Natural killer cell treated with Interleukin-12 subunit alpha and Interleukin-12 subunit beta and Interleukin-15 and Interleukin-18, amount 100 ng/mL, for 72 hours (primary cell): ENCODE measurements at places on chromosomes 13 and 19. TPM values are rescaled to one million over a fixed set of nuclear protein-coding genes. Genes with fewer than 3 reads are reported as not detected.
A peak's percentile ranks its signal among the peaks of the same experiment; 100 is the strongest.

DNA sequence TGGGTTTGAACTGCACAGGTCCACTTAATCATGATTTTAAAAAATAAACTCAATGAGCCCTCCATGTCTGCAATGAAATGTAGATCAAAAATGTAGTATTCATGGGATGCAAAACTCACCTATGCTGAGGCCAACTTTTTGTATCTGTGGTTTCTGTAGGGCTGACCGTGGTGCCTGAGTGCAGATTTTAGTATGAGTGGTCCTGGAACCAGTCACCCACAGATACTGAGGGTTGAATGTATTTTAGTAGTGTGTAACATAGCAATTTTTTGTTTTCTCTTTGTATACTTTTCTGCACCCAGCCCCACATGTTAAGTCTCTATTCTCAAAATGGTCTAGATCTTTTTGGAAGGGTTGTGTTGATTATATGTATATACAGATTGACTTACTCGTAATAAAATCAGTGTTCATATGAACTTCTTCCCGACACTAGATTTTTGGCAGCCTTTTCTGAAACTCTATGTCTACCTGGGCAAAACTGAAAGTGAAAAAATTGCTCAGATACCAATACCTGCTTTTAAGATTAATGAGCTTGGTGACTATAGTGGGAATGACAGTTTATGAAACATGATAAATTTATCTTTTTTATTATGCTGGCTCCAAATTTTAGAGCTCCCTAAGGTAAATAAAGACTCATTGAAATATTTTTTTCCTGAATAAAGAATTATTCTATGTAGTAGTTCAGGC lies 51.6 kb downstream of the DNAJC15 start:
- no peak for DNase-seq
- H3K4me3 ChIP-seq, result no peak overlapping the region
- peaks cover 14% of the 10 kb centered on the region for H3K36me3 ChIP-seq

- H3K4me3 ChIP-seq, result no peak overlapping the region
- no peaks in the 10 kb centered on the region for H3K27me3 ChIP-seq
- peaks cover 41% of the 10 kb centered on the region for H3K36me3 ChIP-seq
- no peak overlapping the region for H3K27ac ChIP-seq
- no peak for DNase-seq
- H3K4me1 ChIP-seq, result no peaks in the 10 kb centered on the region
Observed at GRCh38 chr19:9354651-9355050, 8.2 kb upstream of the ZNF177 start.

DNA sequence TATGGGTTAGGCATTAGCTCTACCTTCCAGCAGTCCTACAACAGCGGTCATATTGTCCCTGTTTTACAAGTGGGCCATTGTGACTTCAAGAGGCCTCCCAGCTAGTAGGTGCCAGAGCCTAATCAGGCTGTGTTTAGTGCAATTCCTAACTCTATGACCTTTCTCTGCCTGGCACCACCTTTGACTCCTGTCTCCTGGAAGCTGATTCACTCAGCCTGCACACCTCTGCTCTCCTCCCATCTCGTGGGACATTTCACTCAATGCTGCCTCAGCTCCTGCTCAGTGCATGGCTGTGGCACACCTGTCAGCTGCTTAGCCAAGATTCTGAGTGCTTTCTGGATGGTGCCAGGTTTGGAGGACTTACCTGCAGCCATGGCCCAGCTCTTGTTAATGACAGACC lies 9.5 kb upstream of the GJB6 start:
- no peak overlapping the region for H3K4me3 ChIP-seq
- peaks cover 40% of the 10 kb centered on the region for H3K27me3 ChIP-seq
- H3K36me3 ChIP-seq, result no peaks in the 10 kb centered on the region
- H3K27ac ChIP-seq, result no peak overlapping the region

- H3K27me3 ChIP-seq, result no peaks in the 10 kb centered on the region
- H3K4me3 ChIP-seq, result no peak overlapping the region
- H3K36me3 ChIP-seq, result peaks cover 19% of the 10 kb centered on the region
Observed at GRCh38 chr19:8550070-8550469, 27.2 kb downstream of the MYO1F start.

The UFM1 gene
- total RNA-seq, result 71.0 TPM

DNA sequence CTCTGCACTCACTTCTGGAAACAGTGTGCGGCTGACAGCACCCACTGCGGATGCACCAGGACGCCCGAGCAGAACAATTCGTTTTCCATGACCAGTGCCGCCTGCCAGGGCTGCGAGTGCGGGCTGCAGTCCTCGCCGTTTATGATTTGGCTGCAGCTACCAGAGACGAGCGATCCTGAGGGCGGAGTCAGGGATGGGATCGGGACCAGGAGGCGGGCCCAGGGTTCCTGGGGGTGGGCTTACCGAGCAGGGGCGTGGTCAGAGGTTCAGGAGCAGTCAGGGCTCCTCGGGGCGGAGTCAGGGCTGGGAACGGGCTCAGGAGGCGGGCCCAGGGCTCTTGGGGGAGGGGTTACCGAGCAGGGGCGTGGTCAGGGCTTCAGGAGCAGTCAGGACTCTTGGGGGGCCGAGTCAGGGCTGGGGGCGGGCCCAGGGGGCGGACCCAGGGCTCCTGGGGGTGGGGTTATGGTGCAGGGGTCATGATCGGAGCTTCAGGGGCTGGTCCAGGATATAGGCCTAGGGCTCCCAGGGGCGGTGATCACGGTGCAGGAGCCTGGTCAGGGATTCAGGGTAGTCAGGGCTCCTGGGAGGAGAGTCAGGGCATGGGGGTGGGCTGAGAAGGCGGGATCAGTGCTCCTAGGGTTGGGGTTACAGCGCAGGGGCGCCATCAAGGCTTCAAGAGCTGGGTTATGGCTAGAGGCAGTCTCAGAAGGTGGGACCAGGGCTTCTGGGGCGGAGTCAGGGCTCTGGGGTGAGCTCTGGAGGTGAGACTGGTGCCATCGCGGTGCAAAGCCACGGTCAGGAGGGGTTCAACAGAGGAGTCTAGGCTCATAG lies 1.7 kb downstream of the KLK4 start:
- H3K36me3 ChIP-seq, result no peaks in the 10 kb centered on the region
- H3K4me1 ChIP-seq, result peaks cover 8% of the 10 kb centered on the region
- DNase-seq, result no peak

DNA sequence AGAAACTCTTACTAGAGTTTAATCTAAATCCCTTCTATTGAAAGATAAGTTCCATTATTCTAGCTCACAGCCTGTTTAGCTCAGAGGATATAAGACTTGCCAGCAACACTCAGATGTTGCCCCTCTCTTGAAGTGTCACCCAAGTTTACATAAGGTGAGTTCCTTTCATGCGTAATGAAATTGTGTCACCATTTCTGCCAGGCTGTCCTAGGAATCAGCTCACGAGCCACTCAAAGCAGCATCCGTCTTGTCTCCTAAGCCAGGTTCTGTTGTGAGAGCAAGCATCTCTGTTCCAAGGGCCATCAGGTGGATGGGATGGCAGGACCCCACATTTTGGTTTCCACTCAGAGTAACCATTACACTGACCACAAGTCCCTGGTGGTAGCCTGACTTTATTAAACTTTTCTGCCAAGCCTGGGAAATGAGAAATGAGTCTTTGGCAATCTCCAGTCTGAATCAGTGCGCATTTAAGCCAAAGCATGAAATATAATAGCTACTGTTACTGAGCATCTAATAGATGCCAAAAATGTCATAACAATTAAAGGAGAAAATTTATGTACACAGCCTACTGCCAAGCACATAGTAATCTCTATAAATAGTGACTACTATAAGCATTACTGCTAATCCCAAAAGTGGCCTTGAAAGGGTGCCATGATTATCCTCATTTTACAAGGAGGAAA lies 179.6 kb upstream of the MIR17HG start:
- no peak for DNase-seq
- no peak overlapping the region for H3K27ac ChIP-seq
- no peak overlapping the region for H3K4me3 ChIP-seq
- H3K27me3 ChIP-seq, result no peaks in the 10 kb centered on the region
- H3K36me3 ChIP-seq, result no peaks in the 10 kb centered on the region

The RNF113B gene
- total RNA-seq, result not detected

The ZNF180 gene
- total RNA-seq, result 9.2 TPM

DNA sequence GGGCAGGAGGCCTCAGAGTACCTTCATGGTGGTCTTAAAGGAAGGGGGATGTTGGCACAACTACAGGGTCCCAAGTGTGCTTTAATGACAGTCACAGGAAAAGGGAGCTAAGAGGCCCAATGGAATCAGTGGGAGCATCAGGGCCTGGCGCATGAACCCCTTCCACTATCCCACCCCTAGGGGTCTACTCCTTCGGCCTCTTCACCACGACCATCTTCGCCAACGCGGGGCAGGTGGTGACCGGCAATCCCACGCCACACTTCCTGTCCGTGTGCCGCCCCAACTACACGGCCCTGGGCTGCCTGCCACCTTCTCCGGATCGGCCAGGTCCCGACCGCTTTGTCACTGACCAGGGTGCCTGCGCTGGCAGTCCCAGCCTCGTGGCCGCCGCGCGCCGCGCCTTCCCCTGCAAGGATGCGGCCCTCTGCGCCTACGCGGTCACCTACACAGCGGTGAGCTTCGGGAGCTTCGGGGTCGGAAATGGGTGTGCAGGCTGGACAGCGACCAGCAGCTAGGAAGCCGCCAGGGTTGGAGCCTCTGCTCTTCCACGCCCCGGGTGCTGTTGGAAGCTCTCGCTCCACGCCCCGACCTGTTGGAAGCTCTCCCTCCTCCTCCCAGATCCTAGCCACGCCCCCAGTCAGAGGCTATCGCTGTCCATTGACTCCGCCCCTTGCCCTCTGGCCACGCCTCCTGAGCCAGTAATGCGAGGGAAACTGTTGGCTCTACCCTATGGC lies 6.0 kb downstream of the PLPPR2 start:
- H3K27me3 ChIP-seq, result no peaks in the 10 kb centered on the region
- H3K36me3 ChIP-seq, result no peaks in the 10 kb centered on the region
- DNase-seq, result no peak
- H3K4me3 ChIP-seq, result no peak overlapping the region

The LGALS4 gene
- total RNA-seq, result 1.6 TPM

DNA sequence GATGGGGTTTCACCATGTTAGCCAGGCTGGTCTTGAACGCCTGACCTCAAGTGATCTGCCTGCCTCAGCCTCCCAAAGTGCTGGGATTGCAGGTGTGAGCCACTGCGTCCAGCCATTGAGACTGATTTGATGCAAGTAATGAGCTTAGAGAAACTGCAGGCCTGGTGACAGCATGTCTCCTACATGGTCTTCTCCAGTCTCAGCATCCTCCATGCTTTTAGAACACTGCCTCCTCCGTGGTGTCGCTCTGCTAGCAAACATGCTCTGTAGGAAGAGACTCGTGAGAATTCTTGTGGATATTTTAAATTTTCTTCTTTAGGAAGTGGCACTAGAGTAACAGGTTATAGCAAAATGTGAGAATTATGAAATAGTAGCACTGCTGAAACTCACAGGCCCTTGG lies 37.1 kb downstream of the TPT1 start:
- peaks cover 10% of the 10 kb centered on the region for H3K4me1 ChIP-seq
- H3K27me3 ChIP-seq, result peaks cover 2% of the 10 kb centered on the region
- no peaks in the 10 kb centered on the region for H3K36me3 ChIP-seq
- DNase-seq, result no peak

The MPND gene
- 28.3 TPM for total RNA-seq

DNA sequence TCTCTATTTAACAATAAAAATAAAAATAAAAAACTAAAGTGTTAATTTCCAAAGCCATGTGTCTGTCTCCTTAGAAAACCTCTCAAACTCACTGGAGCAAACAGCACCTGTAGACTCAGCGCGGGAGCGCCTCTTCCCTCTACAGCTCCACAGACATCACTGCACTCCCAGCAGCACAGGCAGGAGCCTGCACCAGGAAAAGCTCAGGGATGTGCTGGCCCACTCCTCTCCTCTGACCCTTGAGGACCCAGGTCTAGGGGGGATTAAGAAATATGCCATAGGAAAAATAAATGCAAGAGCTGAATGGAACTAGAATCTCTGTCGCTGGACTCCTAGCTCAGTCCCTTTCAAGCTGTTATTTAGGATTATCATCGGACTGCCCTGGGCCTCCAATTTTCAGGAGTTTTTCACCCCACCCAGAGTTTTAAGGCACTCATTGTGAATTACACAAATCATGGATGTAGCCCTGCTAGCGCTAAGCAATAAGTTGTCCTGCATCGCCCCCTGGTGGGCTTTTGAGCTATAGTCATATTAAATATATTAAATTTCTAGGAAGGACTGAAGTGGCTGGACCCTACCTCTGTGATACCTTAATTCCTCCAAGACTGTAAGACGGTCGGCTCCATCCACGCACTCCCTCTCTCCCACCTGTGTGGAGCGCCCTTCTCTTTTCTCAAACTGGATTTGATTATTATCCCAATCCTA lies 333.9 kb downstream of the UQCRFS1 start:
- H3K4me1 ChIP-seq, result no peaks in the 10 kb centered on the region
- H3K27me3 ChIP-seq, result peaks cover 8% of the 10 kb centered on the region
- no peak overlapping the region for H3K4me3 ChIP-seq
- peak; percentile 73 for DNase-seq
- no peak overlapping the region for H3K27ac ChIP-seq
- H3K36me3 ChIP-seq, result no peaks in the 10 kb centered on the region

The FIZ1 gene
- total RNA-seq, result 11.8 TPM
